ENCODE measurements at places on chromosomes 13 and 19.

GRCh38 chr13:96904232-96904631 lies 90.0 kb downstream of the OXGR1 start:
- no peak for DNase-seq

DNA sequence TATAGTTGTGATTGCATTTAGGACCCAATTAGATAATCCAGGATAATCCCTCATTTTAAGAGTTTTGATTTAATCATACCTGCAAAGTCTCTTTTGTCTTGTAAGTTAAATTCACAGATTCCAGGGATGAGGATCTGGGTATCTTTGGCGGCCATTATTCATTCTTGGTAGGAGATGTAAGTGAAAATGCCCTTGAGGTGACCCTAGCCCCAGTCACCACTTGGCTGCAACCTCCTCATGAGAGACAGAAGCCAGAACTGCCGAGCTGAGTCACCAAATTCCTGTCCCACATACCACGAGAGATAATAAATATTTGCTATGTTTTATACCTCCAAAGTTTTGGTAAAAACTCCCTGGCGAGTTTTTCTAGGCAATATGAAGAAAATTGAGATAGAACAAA lies 389.4 kb downstream of the RFC3 start:
- no peak for DNase-seq

GRCh38 chr13:29441306-29441705 lies 154.2 kb downstream of the SLC7A1 start:
- no peak for DNase-seq

GRCh38 chr19:28687296-28687695 lies 525.7 kb downstream of the UQCRFS1 start:
- no peak for DNase-seq

GRCh38 chr13:113742000-113742441 lies 17.0 kb upstream of the TMEM255B start:
- peak; percentile 89 for DNase-seq

GRCh38 chr19:39381910-39382611 lies 8.8 kb downstream of the PAF1 start:
- DNase-seq: no peak
